Heart right ventricle (tissue), 16 donors: ENCODE measurements at places on chromosomes 4 and X. TPM values are rescaled to one million over a fixed set of nuclear protein-coding genes. Genes with fewer than 3 reads are reported as not detected.

DNA sequence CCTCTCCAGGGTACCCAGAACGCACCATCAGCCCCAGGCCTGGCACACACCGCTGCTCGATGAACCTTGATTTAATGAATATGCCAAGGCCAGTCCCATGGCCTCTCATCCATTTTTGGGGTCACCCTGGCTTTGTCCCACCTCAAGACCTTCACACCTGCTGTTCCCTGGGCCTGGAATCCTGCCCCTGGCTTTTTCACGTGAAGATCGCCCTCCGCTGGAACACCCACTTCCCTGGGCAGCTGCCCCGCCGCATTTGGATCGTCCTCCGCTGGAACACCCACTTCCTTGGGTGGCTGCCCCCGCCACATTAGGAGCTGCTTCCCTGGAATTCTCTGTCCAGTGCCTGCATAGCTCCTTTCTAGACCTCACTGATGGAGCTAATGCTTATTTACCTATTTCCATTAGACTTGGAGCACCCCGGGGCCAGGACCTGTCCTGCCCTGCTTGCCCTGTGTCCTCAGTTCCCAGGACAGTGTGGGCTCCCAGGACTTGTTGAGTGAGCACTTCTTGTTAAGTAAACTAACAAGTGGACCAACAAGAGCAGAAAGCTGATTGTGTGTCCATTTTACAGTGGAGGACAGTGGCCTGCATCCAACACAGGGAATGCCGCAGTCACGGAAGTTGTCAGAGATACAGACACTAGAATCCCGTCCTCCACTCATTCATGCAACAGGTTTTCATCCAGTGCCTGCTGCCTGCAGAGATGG lies 12.5 kb downstream of the BLOC1S4 start:
- H3K4me1 ChIP-seq: peaks cover 10% of the 10 kb centered on the region
- no peaks in the 10 kb centered on the region for H3K27me3 ChIP-seq
- DNase-seq: no peak
- H3K4me3 ChIP-seq: no peak overlapping the region
- H3K36me3 ChIP-seq: no peaks in the 10 kb centered on the region
- no peak overlapping the region for H3K27ac ChIP-seq

DNA sequence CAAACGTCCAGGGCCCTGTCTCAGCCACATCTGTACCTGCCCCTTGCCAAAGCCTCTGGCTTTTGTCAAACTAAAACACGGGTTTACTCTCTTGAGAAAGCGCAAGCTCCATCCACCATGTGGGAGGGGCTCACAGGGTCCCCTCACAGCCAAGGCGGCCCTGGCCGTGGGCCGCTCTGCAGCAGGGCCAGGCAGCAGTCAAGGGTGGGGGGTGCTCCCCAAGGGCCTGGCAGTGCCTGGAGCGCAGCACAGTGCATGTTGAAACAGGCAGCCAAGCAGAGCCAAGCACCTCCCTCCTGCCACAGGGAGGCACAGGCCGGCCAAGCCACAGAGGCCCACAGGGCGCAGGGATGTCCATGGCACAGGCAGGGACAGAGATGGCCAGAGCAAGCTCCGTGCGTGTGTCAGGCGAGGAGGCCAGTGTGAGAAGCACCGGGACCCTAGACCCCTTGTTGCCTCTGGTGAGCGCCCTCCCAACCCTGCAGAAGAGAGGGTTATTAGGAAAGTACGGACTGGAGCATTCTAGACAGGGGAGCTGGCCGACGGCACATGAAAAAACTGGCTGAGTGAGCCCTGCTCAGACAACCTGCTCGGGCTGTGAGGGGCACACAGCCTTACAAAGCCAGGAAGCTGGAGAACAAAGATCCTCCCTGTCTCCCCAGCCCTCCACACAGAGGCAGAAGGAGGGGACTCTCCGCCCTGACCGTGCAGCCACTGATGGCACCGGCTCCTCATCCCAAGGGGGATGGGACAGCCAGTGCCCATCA lies 39.0 kb downstream of the FAM53A start:
- no peaks in the 10 kb centered on the region for H3K27me3 ChIP-seq
- peak; percentile 62 for DNase-seq
- peak overlapping the region; percentile 19 for H3K27ac ChIP-seq

DNA sequence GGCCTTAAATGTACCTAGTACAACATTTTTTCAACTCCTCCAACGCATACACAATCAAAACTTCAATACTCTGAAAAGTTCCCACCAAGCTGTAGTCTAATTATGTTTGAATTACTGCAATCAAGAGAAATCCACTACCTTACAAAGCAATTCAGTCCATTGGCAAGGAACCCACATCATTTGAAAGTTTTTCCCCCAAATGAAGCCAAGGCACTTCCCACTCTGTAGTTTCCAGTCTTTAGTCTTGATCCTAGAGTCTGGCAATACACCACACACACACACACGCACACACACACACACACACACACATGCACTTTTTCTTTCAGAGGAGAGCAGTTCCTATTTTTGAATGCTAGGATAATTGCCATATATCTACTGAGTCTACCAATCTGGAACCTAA lies 79.6 kb downstream of the ANTXR2 start:
- no peak overlapping the region for H3K27ac ChIP-seq
- peaks cover 12% of the 10 kb centered on the region for H3K4me1 ChIP-seq
- no peaks in the 10 kb centered on the region for H3K36me3 ChIP-seq

GRCh38 chrX:96909291-96909690 lies 25.6 kb downstream of the RPA4 start:
- H3K27ac ChIP-seq: no peak overlapping the region
- peaks cover 10% of the 10 kb centered on the region for H3K4me1 ChIP-seq
- no peaks in the 10 kb centered on the region for H3K27me3 ChIP-seq
- H3K36me3 ChIP-seq: no peaks in the 10 kb centered on the region

- no peak for DNase-seq
- no peaks in the 10 kb centered on the region for H3K36me3 ChIP-seq
- H3K27me3 ChIP-seq: no peaks in the 10 kb centered on the region
- H3K4me1 ChIP-seq: no peaks in the 10 kb centered on the region
Measured at GRCh38 chrX:7076245-7076661, 71.3 kb upstream of the STS start.

DNA sequence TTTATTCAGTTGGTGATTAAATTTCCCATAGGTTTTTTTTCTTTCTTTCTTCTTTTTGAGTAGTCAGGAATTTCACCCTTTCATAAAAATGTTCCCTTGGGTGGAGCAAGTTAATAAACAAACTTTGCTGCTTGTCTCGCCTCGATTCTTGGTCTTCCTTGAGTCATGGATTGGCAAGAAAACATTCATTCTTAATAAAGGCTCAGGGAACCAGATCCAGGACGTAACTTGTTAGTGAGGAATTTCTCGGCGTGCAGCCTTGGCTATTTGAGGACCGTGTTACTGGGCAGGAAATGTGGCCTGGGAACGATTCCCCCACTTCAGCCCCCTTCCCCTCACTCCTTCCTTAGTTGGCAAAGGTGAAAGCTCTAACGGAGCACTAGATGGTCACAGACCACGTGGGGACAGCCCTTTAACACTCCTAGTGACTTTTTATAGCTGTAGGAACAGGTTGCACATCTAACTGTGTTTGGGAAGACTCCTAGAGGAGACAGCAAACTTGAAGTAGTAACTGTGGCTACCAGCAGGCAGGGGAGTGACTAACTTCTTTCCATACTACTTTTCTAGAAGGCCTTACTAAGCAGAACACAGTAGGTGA lies 106.8 kb downstream of the UCHL1 start:
- DNase-seq: peak; percentile 66
- peaks cover 41% of the 10 kb centered on the region for H3K4me1 ChIP-seq
- no peaks in the 10 kb centered on the region for H3K36me3 ChIP-seq
- H3K27me3 ChIP-seq: no peaks in the 10 kb centered on the region
- H3K4me3 ChIP-seq: peak overlapping the region; percentile 96
- H3K27ac ChIP-seq: peak overlapping the region; percentile 68

- no peaks in the 10 kb centered on the region for H3K4me1 ChIP-seq
- no peak overlapping the region for H3K27ac ChIP-seq
- no peaks in the 10 kb centered on the region for H3K36me3 ChIP-seq
- H3K4me3 ChIP-seq: no peak overlapping the region
- no peak for DNase-seq
Measured at GRCh38 chr4:181078196-181078595, 1165.0 kb upstream of the TENM3 start.

DNA sequence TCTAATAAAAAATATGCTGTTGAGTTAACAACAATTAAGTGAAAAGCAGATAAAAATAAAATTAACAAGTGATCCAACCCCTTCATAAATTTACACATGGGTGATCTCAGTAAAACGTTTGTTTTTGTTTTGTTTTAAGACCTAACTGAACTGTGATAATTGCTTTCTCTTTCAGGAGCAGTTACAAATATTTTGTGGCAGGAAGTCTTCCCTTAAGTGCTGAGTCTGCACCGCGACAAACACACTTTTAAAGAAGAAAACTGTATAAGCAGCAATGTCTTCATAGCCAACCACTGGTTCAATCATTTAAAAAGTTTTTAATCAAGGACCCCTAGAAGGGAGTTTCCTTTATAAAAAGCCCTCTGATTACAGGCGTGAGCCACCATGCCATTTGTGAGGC lies 53.7 kb upstream of the NFKB1 start:
- DNase-seq: no peak
- no peak overlapping the region for H3K4me3 ChIP-seq
- H3K36me3 ChIP-seq: no peaks in the 10 kb centered on the region
- no peak overlapping the region for H3K27ac ChIP-seq

GRCh38 chr4:41586675-41587225 lies 48.8 kb downstream of the LIMCH1 start:
- H3K4me3 ChIP-seq: no peak overlapping the region
- no peaks in the 10 kb centered on the region for H3K36me3 ChIP-seq
- peaks cover 30% of the 10 kb centered on the region for H3K4me1 ChIP-seq
- no peak overlapping the region for H3K27ac ChIP-seq
- DNase-seq: no peak
- H3K27me3 ChIP-seq: no peaks in the 10 kb centered on the region

DNA sequence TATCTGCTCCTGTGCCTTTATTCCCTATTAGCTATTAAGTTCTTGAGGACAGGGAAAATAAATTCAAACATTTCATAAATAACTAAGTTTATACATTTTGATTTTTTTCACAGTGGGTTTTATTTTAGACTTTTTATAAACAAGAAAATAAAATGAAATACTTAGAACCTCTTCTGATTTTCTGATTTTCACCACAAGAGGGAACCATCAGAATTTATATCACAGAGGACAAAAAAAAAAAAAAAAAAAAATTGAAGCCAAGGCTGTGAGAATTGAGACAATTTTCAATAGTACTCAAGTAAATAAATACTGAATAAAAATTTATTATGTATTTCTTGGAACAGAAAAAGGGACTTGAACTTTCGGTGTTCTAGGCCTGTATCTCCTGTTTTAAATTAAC lies 288.1 kb downstream of the SH3BGRL start:
- no peak overlapping the region for H3K4me3 ChIP-seq
- no peak for DNase-seq
- no peaks in the 10 kb centered on the region for H3K27me3 ChIP-seq
- H3K27ac ChIP-seq: no peak overlapping the region
- H3K36me3 ChIP-seq: no peaks in the 10 kb centered on the region
- H3K4me1 ChIP-seq: no peaks in the 10 kb centered on the region

GRCh38 chr4:122824616-122825015 lies 2.0 kb upstream of the FGF2 start:
- peaks cover 15% of the 10 kb centered on the region for H3K4me1 ChIP-seq
- H3K36me3 ChIP-seq: no peaks in the 10 kb centered on the region
- no peak overlapping the region for H3K27ac ChIP-seq

DNA sequence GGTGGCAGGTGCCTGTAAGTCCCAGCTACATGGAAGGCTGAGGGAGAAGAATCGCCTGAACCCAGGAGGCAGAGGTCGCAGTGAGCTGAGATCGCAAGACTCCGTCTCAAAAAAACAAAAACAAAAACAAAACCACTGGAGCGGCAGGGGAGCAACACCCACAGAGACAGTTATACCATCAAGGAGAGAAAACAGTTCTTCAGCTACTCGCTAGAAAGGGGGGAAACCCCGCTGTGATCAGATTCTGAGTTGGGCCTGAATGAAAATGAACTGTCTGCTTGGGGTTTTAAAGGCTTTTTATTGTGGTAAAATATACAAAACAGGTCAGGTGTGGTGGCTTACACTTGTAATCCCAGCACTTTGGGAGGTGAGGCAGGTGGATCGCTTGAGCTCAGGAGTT lies 16.8 kb upstream of the IRAK1 start:
- no peak overlapping the region for H3K4me3 ChIP-seq
- no peak overlapping the region for H3K27ac ChIP-seq
- no peak for DNase-seq
- H3K4me1 ChIP-seq: peaks cover 38% of the 10 kb centered on the region
- H3K27me3 ChIP-seq: no peaks in the 10 kb centered on the region
- no peaks in the 10 kb centered on the region for H3K36me3 ChIP-seq

DNA sequence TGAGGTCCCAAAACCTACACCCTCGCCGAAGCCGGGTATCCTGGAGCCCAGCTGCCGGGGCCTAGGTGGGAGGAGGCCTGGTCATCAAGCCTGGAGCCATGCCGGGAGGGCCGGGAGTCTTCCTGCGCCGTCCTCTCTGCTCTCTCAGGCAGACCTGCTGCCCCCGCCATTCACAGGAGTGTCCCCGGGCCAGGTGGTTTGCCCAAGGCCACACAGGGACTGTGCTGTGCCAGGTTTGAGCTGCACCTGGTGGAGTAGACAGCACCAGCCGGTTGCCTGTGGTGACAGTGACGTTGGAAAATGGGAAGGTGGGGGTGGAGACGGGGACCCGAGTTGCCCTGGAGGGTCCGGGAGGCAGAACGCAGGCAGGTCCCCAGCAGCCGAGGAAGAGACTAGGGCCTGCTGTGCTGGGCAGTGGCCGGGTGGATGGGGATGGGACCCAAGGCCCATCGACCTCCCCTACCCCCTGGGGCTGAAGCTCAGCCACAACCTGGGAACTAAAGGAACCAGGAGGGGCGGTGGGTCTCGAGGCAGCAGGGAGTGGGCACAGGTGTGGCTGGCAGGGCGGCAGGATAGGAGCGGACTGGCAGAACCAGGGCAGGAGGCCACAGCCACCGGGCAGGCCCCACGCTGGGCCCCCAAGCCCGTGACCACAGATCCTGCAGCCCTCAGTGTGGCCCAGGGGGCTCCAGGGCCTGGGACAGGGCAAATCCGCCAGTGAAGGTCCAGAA lies 9.5 kb downstream of the DOK7 start:
- peaks cover 34% of the 10 kb centered on the region for H3K4me1 ChIP-seq
- H3K27me3 ChIP-seq: peaks cover 4% of the 10 kb centered on the region
- DNase-seq: no peak
- H3K36me3 ChIP-seq: peaks cover 5% of the 10 kb centered on the region
- no peak overlapping the region for H3K27ac ChIP-seq

DNA sequence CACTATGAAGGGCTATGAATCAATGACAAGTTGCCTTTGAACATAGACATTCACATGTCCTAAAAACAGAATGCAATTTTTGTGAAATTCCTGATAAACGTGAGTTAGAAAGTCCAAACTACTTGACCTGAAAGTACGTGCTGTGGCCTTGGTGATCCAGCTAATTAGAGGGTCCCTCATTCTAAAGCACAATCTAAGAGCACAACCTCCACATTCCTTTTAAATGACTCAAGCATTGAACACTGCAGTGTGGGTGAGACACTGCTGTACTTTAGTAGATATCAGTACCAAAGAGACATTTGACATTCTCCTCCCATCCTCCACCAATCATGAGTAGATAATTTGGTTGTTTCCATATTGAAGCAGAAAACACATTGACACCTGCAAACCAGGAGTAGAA lies 73.5 kb downstream of the FAM47B start:
- H3K27me3 ChIP-seq: peaks cover 8% of the 10 kb centered on the region
- H3K36me3 ChIP-seq: no peaks in the 10 kb centered on the region
- no peak overlapping the region for H3K4me3 ChIP-seq
- H3K27ac ChIP-seq: no peak overlapping the region
- H3K4me1 ChIP-seq: no peaks in the 10 kb centered on the region

Gene MGARP
- 0.64 TPM for total RNA-seq

Gene EGF
- total RNA-seq: 14.8 TPM

Gene AR
- total RNA-seq: 26.5 TPM

Gene SERPINA7
- not detected for total RNA-seq

Gene GAB1
- 106 TPM for total RNA-seq

Gene RHOXF1
- 0.45 TPM for total RNA-seq
